Colonic mucosa (tissue), 4 donors: ENCODE measurements at places on chromosomes 3 and 15. TPM values are rescaled to one million over a fixed set of nuclear protein-coding genes. Genes with fewer than 3 reads are reported as not detected.

The LARP6 gene
- total RNA-seq, result 0.49 TPM

The PLA2G4F gene
- 30.2 TPM for total RNA-seq

The DNAH12 gene
- total RNA-seq, result 0.02 TPM

The ISLR gene
- 8.5 TPM for total RNA-seq

The KNL1 gene
- 8.5 TPM for total RNA-seq

The RYR3 gene
- 1.1 TPM for total RNA-seq

The TMEM212 gene
- not detected for total RNA-seq

The TP63 gene
- total RNA-seq, result not detected

The POLR2M gene
- total RNA-seq, result 75.9 TPM

The FAH gene
- 39.8 TPM for total RNA-seq

The MYRIP gene
- total RNA-seq, result 8.7 TPM

The SEC22A gene
- 15.6 TPM for total RNA-seq

The FSD2 gene
- total RNA-seq, result not detected

The CHRNB4 gene
- not detected for total RNA-seq

The CISH gene
- total RNA-seq, result 17.1 TPM

The THBS1 gene
- total RNA-seq, result 390 TPM

The SCAMP5 gene
- 4.9 TPM for total RNA-seq

The ARPIN gene
- total RNA-seq, result 36.7 TPM

The DISP2 gene
- total RNA-seq, result 16.3 TPM

The XXYLT1 gene
- 8.3 TPM for total RNA-seq

The LRRC2 gene
- total RNA-seq, result 2.0 TPM

The LXN gene
- total RNA-seq, result 55.8 TPM

The FOXL2 gene
- total RNA-seq, result not detected

The TMCO5A gene
- total RNA-seq, result not detected

The DNASE1L3 gene
- total RNA-seq, result 2.2 TPM

The PDCD10 gene
- total RNA-seq, result 67.3 TPM

The GOLGA6L4 gene
- 2.5 TPM for total RNA-seq

The TLR9 gene
- total RNA-seq, result 0.27 TPM

The GHSR gene
- not detected for total RNA-seq

The ACKR2 gene
- 3.2 TPM for total RNA-seq

The SI gene
- 66.1 TPM for total RNA-seq

The PLA2G4D gene
- total RNA-seq, result 0.24 TPM

The STRIT1 gene
- not detected for total RNA-seq

The CLDN18 gene
- 0.44 TPM for total RNA-seq

The GOLGA6B gene
- not detected for total RNA-seq

The DAZL gene
- total RNA-seq, result not detected

The PPP1R14D gene
- total RNA-seq, result 166 TPM

The NAALADL2 gene
- 24.3 TPM for total RNA-seq

The SLC28A2 gene
- 54.9 TPM for total RNA-seq

The ZCWPW2 gene
- total RNA-seq, result 0.32 TPM

The LMAN1L gene
- total RNA-seq, result not detected
